ENCODE measurements at places on chromosomes 5 and 9.

GRCh38 chr9:115080242-115080641 is 37.7 kb downstream of the TNC start:
- DNase-seq, result no peak

- peak; percentile 66 for DNase-seq
These were observed 85.2 kb upstream of the ZBTB43 start for GRCh38 chr9:126719618-126720031.

GRCh38 chr5:170365831-170366230 is 23.3 kb downstream of the KCNMB1 start:
- DNase-seq, result no peak

DNA sequence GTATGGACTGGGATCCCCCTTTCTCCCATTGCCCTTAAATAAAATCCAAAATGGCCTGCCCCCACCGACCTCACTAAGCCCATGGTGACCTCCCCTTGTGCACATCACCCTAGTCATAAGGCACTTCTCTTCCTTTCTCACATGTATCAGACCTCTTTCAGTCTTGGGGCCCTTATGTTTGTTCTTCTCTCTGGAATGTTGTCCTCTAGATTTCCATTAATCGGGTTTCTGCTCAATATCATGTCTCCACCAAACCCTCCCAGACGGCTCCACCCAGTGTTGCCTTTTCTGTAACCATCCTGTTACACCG is 196.3 kb downstream of the ERCC6L2 start:
- peak; percentile 35 for DNase-seq

DNA sequence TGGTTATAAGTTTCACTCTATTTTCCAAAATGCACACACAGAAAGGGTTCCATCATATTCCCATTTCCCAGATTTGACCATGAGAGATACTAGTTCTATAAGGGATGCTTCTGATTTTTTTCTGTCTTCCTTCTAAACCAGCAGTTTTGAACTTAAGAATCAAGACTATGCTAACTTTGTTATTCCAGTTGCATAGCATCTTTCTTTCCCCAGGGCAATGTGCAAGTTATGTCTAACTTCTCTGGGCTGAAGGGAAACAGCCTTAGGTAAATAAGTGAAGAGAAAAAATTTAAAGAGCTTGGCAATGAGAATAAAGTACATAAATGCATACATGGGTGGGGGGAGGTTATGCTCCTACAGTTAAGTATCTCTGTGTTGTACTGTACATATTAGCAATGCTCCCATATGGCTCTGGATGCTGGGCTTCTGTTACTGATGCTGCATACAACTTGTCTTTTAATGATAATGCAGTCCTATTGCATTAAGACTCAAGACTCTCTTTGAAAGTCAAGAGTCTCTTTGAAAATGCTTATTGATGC is 125.8 kb upstream of the SLC12A2 start:
- no peak for DNase-seq

DNA sequence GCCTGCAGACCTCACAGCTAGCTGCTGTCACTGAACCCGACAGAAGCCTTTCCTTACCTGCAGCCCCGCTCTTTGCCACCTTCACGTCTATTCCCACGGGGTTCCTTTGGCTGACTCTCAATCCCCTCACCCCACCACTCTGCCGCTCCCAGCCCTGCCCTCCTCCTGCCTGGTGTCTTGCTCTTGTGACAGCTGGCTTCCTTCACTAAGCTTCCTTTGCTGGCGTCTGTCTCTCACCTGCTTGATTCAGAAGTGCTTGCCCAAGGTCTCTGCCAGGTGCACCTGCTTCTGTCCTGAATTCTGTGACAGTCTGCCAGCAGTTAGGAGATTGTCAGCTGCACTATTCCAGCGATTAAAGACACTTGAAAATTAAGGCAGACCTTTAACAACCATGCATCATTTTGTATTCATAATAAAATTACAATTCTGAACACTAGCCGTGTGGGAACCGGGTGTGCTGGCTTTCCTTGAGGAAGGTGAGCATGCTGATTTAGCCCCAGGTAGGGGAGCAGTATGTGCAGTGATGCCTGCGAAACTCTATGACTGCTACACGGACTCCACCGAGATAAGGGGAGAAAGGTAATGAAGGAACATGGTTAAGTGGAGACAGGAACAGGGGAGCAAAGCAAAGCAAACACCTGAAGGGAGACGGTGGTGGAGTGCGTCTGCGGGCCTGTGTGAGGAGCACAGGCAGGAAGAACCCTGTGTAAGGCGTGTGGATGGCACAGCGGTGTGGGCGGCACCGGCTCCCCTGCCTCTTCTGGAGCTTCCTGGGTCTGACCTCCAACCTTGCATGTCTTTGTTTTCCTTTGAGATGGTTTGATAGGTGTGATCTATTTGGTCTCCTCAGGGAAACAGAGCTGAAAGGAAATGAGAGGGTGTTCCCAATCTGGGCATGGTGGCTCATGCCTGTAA is 80.1 kb upstream of the CACNA1B start:
- no peak for DNase-seq

- no peak for DNase-seq
These were observed 54.2 kb upstream of the SLC25A51 start for GRCh38 chr9:37958154-37958553.

- DNase-seq, result peak; percentile 82
These were observed 75.1 kb downstream of the MRPS27 start for GRCh38 chr5:72244862-72245371.

- no peak for DNase-seq
These were observed 177.5 kb downstream of the GABRB2 start for GRCh38 chr5:161369022-161369421.

DNA sequence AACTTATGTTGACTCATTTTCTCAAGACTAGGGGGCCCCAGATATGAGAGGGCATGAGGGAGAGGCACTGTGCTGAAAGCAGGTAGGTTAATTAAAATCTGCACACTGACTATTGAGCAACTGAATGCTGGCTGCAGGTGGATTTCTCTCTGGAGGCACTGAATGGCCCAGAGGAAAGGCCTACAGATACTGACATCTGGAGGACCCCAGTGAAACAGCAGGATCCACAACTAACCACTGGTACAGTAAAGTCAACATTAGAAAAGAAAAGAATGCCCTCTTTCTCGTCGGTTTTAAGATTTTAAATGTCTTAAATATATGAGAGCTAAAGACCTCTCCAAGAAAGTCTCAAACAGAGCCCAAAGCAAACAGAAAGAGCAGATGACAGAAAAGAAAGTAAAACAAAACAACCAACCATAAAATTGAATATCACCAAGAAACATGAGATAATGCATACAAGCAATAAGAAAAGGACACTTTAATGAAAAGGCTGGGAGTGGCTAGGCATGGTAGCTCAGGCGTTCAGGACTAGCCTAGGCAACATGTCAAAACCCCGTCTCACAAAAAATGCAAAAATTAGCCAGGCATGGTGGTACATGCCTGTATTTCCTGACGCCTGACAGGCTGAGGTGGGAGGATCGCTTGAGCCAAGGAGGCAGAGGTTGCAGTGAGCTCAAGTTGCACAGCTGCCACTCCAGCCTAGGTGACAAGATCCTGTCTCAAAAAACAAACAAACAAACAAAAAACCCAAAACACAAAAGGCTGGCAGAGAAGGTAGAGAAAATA is 43.3 kb downstream of the PUM3 start:
- peak; percentile 11 for DNase-seq

DNA sequence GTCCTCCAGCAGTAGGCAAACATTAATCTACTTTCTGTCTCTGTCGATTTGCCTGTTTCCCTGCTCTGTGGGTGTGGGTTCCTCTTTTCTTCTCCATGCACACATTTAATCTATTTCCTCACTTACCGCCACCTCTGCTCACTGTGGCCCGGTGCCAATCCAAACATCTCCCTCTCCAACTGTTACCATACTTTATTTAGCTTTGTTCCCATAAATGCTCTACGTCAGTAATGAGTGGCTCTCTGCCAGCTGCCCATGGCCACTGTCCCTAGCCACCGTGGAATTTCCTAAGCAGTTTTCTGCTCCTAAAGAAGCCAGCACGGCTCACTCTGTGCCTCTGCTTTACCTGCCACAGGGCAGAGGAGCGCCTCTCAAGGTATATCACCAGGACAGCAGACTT is 19.5 kb upstream of the GOLPH3 start:
- peak; percentile 73 for DNase-seq

DNA sequence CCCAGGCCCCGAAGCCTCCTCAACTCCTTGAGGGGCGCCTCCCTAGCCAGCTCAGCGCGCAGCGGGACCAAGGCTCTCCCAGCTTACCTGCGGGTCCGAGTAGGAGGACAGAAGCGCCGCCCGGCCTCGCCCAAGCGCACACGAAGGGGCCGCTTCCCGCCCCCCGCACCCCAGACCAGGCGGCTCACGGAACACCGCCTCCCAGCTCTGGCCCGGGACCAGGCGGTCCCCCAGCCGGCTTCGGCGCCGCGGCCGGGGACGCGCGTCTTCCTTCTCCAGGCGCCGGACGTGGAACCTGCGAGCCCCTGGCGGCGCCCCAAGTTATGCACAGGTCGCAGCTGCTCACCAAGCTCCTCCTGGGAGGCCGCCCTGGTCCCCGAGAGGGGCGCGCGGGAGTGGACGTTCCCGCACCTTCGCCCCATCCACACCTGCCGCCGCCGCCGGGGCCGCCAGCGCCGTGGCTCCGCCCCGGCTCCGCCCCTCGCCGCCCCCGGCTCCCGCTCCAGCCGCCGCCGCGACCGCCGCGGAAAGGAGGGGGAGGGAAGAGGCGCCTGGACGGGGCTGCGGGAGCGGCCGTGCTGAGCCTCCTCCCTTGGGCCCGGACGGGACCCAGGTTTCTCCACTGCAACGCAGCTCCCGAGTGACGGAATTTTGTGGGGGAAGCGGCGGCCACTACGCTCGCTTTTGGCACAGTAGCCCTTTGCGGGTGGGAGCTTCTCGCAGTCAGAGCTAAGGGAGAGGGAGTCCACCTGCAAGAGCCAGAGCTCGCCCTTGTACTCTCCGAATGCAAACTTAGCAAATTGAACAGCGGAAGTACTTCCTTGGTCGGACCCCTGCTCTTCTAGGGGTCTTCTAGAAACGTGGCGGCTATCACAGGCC is 77.5 kb upstream of the IFNE start:
- peak; percentile 9 for DNase-seq

- no peak for DNase-seq
These were observed 59.8 kb downstream of the DOCK2 start for GRCh38 chr5:169696621-169697510.

DNA sequence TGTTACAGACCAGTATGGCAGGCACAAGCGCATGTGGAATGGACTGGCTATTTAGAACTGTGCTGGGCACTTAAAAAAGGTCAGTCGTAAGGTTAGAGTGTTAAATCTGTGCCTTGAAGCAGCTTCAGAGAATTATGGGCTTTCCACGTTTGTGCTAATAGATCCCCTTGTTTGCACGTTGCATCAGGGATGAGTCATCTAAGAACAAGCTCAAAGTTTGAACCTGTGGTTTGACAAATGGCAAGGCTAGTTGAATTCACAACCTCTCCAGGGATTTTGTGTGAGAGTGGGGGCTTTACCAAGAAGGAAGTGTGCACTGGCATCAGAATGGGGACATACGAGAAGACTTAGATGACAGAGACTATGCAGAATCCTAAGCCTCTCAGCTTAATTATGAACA is 249.6 kb downstream of the IRX1 start:
- DNase-seq, result no peak

- DNase-seq, result no peak
These were observed 22.1 kb downstream of the CPLX2 start for GRCh38 chr5:175893466-175893865.

DNA sequence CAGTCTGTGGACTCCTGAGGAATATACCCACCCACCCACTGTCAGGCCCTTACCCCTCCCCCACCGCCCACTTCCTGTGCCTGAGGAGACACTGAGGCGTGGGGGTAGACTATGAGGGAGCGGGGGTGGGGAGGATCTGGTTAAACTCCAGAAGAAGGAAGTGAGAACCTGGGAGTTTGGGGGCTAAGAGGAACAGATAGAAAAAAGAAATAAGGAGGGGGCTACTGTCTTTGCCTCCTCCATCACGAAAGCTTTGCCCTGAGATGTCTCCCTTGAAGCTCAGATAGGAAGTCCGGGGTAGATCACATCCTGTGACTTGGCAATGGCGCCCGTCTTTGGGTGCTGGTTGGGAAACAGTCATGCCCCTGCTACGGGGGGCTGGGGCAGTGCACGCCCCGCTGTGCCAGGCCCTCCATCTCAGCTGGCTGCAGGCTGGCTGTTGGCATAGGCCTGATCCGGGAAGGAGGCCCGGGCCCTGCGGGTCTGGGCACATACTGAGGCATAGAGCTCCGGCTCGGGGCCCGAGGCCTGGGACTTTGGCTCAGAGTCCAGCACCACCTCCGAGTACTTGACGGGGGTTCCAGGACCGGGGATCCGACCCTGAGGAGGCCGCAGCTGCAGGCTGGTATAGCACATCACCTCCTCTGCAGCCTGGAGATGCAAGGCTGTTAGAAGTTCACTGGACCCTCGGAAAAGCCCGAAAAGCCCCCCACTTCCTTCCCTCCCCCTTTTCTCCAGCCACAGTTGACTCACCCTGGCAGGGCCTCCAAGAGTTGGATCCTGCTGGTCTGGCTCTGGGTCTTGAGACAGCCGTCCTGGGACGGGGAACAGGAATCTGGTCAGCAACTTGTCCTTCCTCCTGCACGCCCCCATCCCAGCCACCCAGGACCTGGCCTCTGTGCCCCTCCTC is 1.0 kb downstream of the SIT1 start:
- no peak for DNase-seq

- no peak for DNase-seq
These were observed 69.3 kb downstream of the NTNG2 start for GRCh38 chr9:132231019-132231701.

DNA sequence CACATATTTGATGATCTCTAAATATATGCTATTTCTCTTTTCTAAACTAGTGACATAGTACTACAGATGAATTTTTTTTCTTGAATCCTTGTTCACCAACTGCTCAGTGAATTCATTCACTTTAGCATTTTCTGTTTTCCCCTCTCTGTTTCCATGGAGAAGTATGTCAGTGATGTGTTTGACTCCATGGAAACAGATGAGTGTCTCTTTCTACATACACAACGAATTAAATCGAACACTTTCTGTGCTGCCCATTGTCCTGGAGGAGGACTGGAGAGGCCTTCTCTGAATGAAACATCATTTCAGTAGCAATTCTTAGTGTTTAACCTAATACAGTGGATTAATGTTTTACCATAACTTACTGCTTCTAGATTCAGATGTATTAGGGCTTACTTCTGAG is 9.5 kb downstream of the INVS start:
- DNase-seq, result no peak

GRCh38 chr9:91170951-91171350 is 190.8 kb downstream of the AUH start:
- DNase-seq, result no peak

DNA sequence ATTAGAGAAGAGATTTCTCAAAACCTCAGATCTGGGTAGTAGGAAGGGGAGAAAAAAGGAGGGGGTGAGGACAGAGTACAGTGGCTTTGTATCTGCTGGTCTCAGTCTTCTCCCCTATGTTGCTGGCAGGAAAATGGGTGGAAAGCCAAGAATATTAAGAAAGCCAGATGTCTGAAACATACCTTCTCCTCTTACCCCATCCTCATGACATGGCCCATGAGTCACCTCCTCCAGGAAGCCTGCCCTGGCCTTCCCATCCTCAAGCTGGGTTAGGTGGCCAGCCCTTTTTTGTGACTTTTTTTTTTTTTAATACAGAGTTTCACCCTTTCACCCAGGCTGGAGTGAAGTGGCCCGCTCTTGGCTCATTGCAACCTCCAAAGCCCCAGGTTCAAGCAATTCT is 61.8 kb downstream of the ABCA1 start:
- DNase-seq, result no peak
